ENCODE measurements at places on chromosomes 16 and 17.

- no peak for DNase-seq
Measured at GRCh38 chr17:2860045-2860444, 63.8 kb downstream of the RAP1GAP2 start.

GRCh38 chr16:72159801-72160200 is 12.2 kb downstream of the PMFBP1 start:
- no peak for DNase-seq

- DNase-seq: no peak
Measured at GRCh38 chr16:62135446-62135845, 99.2 kb upstream of the CDH8 start.

DNA sequence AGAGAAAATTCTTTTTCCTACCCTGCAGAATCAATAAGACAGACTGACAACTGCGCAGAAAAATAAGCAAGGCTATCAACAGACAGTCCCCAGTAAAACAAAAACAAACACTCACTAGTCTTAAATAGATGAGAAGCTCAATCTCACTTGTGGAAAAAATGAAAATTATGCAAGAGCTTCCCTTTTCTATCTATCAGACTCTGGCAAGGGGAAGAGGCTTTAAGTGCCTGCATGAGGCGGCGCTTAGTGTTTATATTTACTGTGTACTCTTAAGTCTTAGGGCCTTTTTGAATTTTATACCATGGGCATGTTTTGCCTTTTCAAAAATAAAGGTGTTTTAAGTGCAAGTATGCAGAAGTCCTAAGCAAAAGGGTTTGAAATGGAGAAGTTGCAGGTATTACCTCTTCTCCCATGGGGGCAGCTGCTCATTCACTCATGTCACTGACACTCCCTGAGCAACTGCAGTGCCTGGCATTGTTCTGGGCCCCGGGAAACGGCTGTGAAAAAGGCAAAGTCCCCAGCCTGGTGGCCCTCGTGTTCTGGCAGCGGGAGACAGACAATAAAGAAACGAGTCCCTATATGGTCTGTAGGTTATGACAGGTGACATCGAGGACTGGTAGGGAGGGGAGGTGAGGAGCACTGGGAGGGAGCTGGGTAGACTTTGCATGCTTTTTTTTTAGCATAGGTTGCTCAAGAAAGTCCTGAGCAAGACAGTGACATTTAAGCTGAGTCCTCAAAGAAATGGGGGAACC is 35.2 kb downstream of the HSBP1 start:
- no peak for DNase-seq

GRCh38 chr16:75345711-75346110 is 87.6 kb downstream of the CFDP1 start:
- DNase-seq: no peak

DNA sequence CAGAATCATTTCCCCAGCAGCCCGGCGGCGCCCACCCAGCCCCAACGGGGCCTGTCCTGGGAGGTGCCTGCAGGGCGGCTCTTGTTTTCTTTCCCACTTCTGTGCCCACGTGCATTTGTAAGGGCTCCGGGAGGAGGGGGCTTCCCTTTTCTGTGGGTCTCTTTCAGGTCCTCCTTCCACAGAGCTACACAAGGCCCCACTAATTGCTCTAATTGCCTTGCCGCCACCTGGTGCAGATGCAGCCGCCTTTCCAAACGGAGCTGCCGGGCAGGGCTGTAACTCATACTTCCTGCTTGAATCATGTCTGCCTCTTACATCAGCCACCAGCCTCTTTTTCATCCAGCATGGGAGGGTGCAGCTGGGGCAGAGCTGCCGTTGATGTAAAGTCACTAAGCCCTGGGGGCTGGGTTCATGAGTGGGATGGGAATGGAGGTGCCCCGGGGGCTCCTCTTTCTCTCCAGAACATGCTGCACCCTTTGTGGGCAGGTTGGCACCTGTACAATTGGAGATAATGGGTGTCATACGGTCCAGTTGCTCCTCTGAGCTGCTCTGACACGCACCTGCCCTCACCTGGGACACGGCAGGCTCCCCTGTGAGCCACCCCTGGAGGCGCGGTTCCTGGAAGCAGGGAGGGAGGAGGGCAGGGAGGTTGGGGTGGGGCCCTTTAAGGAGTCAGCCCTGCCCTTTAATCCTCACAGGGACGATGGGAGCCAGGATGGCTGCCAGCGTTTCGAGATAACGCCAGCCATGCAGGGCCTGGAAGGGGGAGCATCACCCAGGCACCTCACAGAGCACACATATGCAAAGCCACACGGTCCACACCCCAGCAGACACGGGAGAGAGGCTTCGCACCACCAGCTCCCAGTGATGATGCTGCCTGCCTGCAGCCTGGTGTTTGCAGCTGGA is 41.1 kb upstream of the KLHDC4 start:
- DNase-seq: peak; percentile 44

DNA sequence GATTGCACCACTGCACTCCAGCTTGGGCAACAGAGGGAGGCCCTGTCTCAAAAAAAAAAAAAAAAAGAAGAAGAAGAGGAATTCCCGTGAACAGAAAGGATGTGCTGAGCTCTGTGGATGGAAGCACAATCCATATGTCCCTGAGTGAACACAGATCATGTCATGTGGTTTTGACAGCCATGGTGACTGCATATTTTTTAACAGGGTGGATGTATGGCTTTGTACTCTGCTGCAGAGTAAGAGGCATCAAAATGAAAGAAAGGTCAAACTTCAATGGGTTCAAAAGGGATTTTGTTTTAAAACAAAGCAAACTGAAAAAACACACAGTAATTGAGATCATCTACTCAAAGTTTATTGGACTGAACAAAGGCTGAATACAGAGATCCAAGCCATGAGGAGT is 31.5 kb downstream of the MXRA7 start:
- DNase-seq: no peak

DNA sequence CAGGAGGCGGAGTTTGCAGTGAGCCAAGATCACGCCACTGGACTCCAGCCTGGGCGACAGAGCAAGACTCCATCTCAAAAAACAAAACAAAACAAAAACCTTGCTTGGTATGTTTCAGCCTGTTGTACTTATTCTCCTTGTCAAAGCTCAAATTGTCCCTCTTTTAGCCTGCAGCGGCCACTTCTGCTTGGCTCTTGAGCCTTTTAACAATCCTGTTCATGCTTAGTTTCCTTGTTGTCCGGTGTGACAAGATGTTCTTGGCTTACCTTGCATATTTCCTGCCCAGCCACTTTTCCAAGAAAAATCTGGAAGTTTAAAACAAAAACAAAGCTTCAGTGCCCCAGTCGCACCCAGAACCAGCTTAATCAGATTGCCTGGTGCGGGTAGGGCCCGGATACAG is 81.0 kb downstream of the ABCC1 start:
- DNase-seq: no peak

GRCh38 chr16:58843675-58844074 is 109.6 kb upstream of the GOT2 start:
- no peak for DNase-seq

DNA sequence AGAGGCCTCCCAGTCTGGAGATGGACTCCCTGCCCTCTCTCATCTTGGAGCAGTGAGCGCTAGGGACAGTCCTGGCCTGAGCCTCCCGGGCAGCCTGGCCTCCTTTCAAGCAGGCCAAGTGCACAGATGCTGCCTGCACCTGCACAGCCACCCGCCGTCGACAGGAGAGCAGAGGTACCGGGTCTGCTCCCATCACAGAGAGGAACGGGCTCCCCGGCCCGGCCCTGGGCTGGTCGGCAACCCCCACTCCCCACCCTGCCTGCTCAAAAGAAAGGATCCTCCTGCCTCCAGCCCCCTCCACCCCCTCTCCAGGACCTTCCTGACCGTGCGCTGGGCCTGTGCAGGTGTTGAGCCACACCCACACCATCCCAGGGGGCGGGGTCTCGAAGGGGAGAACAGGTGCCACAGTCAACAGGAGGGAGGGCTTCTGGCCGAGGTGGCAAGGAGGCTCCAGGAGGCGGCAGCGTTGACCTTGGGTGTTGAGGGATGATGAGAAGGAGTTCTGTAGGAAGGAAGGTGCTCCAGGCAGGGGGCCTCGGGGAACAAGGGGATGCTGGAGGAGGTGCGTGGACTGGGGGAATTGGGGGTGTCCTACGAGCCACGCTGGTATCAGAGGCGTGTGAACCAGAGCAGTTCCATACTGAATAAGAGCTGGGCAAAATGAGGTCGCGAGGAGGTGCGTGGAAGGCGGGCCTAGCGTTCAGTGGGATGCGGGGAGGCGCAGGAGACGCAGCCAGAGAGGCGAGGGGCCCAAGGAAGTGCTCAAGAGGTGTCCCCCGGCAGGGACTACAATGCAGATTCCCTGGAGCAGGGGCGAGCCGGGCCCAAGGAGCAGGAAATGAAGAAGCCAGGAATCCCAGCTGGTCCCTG is 967 bp upstream of the CDH15 start:
- DNase-seq: no peak

GRCh38 chr16:12724226-12724625 is 79.5 kb downstream of the CPPED1 start:
- DNase-seq: no peak

GRCh38 chr17:12421077-12421476 is 244.6 kb upstream of the MYOCD start:
- no peak for DNase-seq

- DNase-seq: no peak
Measured at GRCh38 chr17:72031219-72031884, 89.5 kb upstream of the SOX9 start.

DNA sequence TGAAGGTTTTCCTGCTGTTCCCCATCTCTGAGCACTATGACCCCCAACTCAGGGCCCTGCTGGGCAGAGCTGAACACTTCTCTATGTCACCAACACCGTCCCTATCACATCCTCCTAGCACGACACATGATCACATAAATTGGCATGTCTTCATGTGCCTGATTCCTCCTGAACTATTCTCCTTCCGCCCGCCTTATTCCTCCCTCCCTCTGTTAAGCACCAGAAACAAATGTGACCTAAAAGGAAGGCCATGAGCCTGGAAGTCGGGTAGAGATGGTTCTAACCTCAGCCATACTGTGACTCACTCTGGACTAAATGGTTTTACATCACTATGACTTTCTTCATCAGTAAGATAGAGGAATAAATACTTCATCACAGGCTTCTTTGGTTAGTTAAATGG is 80.8 kb upstream of the DYNLRB2 start:
- no peak for DNase-seq

DNA sequence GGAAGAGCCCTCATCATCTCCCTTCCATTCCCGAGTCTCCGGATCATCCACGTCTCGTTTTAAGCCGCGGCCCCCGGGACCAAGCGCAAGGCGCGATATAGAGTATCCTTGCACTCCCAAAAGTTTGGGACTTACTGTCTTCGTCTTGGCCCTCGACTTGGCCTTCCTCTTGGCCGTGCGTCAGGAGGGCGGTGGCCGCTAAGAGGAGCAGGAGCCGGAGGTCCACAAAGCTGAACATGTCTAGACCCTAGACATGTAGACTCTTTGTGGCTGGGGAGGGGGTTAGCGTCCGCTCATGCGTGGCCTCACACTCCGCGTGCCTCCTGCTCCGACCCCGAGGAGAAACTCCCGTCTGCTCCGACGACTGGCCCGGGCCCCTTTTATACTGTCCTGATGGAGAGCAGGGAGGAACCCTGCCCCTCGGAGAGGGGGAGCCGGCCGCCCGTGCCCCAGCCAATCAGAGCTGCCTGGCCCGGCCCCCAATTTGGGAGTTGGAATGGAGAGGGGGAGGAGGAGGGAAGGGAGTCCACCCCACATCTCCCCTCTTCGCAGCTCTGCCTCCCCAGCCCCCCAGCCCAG is at the start of gene COL1A1:
Gene COL1A1, minus strand, starts transcription at position 356 of the 579 bp plus-strand sequence. Its CDS starts 118 bp downstream, at position 238.
- no peak for DNase-seq

DNA sequence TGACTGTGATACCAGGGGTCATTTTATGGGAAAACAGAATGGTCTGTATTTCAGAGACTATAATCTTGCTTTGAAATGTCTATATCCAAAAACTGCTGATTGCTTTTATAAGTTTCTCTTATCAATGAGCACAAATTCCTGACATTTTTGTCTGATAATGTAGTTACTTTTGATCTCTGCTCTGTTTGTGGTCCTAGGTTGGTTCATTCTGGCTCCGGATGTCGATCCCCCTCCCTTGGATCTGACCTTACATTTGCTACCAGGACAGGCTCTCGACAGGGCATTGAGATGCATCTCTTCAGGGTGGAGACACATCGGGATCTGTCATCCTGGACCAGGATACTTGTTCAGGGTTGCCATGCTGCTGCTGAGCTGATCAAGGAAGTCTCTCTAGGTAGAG is 27.3 kb upstream of the VPS4A start:
- DNase-seq: no peak

DNA sequence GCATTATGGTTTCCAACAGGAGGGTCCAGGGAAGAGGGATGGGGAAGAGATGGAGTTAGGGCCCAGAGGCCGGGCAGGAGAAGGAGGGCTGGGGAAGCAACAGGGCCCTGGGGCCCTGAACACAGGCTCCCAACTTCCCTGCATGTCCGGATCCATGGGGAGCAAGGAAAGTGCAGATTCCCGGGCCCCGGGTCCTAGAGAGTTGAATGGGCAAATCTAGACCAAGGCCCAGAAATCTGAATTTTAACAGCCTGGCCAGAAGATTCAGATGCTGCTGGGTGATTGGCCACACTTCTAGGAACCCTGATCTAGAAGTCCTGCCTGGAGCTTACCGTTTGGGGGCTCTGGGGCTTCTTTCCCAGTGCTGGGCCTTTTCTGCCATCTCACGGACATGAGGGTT is 13.2 kb downstream of the MGAT5B start:
- no peak for DNase-seq

DNA sequence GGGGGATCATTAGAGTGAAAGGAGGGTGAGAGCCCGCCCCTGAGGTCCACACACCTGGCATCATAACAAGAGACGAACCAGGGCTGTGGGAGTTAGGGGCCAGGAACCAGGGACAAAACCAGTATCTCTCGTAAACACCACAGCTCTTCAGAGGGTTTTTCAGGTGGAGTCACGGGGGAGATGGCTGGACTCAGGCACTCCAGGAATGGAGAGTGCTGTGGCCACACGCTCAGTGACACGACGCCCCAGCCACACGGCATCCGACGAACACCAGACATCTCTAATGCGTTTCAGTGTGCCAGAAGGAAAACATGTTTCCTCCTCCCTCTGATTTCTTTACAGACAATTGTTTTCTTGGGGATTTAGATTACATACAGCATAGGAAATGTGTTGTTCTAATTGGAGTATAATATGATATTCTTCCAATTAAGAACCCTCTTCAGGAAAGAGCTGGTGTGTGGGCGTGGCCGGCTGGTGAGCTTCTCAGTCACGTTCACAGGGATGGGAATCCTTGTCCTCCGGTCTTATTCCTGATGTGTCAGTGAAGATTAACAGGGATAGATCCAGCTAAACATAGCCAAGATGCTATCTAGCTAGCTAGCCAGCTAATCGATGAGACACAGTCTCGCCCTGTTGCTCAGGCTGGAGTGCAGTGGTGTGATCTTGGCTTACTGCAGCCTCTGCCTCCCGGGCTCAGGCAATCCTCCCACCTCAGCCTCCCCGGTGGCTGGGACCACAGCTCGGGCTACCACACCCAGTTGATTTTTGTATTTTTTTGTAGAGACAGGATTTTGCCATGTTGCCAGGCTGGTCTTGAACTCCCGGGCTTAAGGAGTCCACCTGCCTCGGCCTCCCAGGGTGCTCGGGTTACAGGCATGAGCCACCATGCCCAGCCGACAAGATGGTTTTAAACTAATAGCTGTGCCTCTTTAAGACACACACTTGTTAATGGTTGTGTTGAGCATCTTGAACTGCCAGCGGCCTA is 98.6 kb downstream of the BANP start:
- no peak for DNase-seq

GRCh38 chr17:50151937-50152547 is 1.6 kb upstream of the PPP1R9B start:
- peak; percentile 53 for DNase-seq

- peak; percentile 56 for DNase-seq
Measured at GRCh38 chr17:80720610-80721577, 176.3 kb downstream of the RPTOR start.

Data from activated T-cell treated with anti-CD3 and anti-CD28 coated beads for 24 hours (primary cell).